Stimulated activated naive CD4-positive, alpha-beta T cell (primary cell): ENCODE measurements at places on chromosomes 2 and 18.

- no peak for DNase-seq
Measured at GRCh38 chr18:42339372-42339771, 384.3 kb downstream of the PIK3C3 start.

DNA sequence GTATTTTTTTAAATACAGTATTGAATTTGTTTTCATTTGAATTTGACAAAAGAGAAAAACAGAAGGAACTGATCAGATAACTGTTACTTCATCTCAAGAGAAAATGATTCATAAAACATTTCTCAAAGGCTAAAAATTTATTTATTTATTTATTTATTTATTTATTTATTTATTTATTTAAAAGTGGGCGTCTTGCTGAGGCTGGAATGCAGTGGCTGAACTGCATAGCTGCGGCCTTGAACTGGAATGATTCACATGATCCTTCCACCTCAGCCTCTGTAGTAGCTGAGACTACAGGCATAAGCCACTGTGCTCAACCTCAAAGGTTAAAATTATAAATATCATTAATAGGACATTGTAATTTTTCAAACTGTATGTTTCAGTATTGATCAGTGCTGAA lies 4.5 kb upstream of the PUM2 start:
- no peak for DNase-seq

DNA sequence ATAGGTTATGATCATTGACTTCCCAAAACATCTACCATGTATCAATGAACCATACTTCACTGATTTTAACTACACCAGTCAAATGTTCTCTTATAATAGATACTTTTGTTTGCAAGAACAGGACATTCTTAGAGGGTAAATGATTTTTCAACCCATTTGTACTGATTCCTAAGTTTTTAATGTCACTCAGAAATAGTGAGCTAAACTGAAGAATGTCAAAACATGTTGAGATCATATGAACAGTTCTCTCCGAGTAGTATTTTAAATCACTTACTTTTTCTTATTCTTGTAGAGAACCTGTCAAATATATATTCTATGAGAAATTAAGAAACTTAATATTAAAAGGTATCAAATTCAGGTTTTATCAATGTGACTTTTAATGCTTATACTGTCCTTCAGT lies 1362.9 kb upstream of the SLC39A10 start:
- DNase-seq = no peak

- DNase-seq = no peak
Measured at GRCh38 chr18:37254236-37254754, 311.3 kb downstream of the CELF4 start.

GRCh38 chr2:100799686-100800085 lies 20.3 kb upstream of the NPAS2 start:
- DNase-seq = no peak
